ENCODE measurements at places on chromosomes 5 and 9.

GRCh38 chr9:125200216-125201047, at the start of gene RABEPK:
TSS of gene RABEPK (plus strand) at chr9:125200542. CDS start at chr9:125203014, 2,472 bp downstream.
- peak; percentile 87 for DNase-seq

DNA sequence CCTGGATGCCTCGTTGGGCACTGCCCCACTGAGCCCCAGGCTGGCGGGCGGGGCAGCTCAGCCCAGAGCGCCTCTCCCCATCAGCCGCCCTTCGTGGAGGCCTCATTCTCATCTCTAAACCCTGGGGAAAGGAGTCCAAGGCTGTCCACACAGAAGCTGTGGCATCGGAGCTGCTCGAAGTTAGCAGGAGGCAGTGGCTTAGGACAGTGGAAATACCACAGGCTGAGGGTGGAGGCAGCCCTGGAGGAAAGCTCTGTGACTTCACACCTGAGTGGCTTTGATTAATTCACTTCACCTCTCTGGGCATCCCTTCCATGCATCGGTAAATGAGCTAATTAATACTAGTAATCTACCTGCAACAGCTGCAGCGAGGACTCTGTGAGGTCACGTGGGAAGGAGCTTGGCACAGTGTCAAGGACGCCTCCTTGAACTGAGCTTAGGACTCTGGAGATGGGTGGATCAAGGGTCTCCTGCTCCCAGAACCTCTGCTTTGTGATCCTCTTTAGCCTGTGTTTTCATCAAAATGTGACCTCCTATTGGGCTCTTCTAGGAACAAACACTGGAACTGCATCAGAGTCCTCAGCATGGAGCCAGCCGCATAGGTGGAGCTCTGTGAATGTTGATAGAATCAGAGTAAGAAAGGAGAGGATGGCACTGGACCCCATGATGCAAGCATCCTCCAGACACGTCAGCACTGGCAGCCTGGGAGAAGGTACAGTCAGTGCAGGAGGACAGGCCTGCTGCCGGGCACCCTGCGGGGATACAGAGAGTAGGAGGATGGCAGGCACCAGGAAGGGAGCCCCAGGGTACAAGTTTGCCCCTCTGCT, 842 bp upstream of the ANGPTL2 start:
- peak; percentile 96 for DNase-seq

DNA sequence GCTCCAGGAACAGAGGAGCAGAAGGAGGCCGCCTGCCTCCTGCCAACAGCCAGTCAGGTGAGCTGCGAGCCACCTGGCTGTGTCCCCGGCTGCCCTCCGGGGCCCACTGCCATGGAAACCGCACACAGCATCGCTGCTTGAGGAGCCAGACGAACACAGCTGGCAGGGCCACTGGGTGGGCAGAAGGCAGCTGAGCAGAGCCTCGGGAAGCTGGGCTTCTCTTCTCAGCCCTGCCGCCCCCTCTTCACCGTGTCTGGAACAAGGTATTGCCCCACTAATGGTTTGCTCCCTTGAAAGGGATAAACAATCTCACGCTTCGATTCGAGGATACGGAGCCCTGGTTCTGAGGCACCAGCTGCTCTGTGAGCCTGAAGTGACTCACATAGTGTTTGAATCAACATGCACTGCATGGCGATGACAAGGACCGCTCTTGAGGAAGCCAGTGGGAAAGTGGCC, 63.7 kb upstream of the RUFY1 start:
- peak; percentile 61 for DNase-seq

GRCh38 chr9:23496489-23497136, 329.4 kb downstream of the ELAVL2 start:
- no peak for DNase-seq

DNA sequence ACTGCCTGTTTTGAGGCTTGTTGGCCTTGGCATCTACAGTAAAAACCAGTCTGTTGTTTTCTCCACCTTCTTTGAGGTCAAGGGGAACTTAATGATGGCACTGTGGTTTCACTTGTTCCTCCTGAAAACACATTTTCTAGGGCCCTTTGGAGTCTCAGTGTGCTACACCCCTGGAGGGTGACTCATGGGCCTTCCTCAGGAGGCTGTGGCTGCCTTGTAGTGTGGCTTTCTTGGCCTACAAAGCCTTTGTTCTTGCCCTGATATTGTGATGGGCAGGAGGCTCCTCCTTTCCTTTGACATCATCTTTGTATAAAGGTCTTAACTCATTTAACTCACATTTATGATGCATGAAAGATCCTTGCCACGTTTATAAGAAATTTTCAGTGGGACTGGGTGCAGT, 56.3 kb upstream of the GPBP1 start:
- no peak for DNase-seq

DNA sequence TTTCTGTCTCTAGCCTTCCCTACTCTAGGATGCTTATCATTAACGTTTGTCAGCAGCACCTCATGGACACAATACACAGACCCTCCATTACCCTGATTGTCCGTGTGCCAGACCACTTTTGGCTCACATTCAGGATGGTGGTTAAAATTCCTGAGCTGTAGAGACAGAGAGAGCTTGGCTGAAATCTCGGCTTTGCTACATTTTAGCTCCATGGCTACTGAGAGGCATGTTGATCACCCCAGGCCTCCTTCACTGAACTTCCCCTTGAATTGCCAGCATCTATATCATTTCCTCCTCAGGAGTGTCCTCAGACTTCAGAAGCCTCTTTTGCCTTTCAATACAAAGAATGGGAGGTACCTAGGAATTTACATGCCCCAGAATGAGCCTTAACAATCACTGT, 104.7 kb upstream of the ISL1 start:
- DNase-seq, result no peak

DNA sequence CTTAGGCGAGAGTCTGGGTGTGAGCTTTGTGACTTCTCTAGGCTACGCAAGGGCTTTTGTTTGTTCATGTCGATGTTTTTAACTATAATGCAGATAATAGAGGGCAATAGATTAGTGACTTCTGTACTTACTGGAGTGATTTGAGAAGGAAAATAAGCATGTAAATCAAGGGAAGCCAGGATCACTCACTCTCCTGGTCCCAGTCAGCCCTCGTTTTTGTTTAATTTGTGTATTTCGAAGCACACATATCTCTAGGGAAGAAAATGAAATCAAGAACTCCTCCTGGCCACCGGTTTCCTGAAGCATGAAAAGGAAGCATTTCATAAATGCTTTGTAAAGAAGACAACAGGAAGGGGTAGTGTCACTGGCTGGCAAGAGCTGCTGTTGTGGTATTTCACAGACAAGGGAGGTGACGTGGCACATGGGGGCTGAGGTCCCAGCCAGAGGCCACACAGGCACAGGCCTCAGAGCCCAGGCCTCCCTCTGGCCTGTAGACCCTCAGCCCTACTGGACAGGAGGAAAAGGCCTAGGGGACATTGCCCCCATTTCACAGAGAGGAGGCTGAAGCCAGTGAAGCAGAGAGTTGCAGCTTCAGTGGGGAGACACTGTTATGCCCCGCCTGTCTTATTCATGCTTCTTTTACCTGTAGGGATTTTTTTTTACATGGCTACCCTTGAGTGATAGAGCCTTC, 34.1 kb downstream of the IRF1 start:
- no peak for DNase-seq

DNA sequence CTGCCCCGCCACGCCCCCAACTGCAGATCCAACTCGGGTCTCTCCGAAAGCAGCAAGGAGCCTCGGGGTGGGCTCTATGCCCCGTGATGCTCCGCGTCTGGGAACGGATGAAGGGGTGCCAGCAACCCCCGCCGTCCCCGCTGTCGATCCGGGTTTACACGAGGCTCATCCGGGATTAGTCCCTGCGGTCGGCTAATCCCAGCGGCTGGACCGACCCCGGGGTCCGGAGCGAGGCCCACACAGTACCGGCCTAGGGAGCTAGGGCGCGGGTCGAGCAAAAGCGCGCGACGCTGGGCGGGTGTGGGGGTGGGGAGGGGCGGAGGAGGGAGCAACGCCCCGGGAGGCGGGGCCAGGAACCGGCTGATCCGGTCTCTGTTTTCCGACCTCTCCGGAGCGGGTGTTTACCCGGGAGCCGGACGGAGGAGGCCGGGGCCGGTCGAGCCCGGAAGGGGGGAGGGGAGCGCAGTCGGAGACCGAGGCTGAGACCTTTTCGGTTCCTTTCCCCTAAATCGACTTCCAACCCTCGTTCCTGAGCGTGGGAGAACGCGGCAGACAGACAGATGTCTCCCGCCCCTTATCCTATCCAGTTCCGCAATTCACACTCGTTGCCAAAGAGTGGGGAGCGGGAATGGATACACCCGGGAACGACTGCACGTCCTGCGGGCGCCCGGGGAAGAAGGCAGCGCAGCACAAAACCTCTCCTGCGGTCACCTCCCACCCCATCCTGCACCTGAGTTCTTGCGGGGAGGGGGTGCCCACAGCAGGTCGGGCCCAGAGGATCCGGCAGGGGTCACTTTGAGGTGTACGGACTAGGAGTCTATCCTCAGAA, 28.6 kb downstream of the PCDH1 start:
- DNase-seq, result peak; percentile 58

DNA sequence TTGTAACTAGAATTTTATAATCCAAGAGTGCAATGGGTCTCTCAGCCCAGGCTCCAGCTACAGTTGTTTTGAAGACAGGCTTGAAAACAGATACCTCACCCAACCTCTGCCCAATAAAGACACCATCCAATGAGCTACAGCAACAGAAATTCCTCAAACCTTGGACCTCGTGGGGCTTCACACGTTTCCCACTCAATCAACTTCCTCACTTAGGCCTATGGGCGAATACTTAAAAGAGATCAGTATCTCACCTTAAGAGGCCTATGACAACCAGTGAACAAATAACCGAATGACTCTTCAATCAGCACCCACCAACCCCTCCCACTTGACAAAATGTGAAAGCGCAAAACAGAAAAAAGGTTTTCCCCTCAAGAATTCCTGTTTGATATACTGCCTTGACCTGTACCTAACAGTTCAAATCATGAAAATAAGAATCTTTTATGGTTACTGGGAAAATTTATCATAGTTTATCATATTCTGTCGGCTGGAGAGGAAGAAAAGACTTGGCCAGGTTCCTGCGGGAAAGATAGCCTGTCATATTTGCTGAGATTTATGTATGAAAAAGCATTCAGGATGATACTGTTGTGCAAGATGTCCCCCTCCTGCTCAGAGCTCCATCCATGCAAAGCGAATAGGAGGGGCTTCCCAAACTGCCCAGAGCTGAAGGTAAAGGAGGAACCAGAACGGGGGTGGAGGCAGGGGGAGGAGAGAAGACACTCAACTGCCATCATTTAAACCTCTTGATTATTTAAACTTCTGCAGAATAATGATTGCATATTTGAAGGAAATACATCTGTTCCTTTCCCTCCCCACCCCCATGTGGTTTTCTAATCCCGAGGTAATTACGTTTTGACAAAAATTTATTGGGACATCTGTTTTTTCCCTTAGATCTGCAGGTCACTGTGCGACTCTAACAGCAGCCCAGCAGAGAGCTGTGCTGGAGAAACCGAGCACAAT, 256.3 kb downstream of the NFIB start:
- DNase-seq, result no peak

GRCh38 chr5:53030893-53031292, 41.7 kb downstream of the ITGA2 start:
- DNase-seq, result no peak

DNA sequence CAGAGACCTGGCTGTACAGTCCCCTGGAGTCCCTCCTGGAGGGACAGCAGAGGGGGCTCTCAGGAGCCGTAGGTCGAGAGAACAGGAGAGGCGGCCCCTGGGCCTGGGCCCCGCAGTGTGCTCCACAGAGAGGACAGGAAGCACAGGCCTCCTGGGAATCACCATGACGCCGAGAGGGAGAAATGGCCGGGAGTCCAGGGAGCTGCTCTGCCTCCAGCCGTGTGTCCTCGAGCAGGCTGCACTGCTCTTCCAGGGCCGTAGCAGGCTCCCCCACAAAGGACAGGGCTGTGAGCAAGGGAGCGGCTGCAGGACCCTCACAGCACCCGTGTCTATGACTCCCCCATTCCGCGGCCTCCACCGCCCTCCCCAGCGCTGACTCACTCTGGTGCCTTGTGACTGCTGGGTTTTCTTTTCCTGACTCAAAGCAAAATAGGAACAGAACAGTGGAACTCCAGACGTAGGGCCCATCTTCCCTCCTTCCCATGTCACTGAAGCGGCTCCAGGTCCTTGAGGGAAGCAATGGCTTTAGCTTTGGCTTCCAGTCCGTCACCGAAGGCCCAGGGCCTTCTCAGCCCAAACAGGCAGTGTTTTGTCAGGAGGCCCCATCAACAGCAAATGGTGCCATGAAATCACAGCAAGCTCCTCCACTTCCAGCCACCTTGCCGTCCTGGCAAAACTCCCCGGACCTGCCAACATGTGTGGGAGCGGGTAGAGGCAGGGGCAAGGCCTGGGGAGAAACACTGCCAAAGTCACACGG, 114.2 kb downstream of the LHFPL2 start:
- no peak for DNase-seq
